SJSA1 (cell line): ENCODE measurements at places on chromosomes 13 and 19. TPM values are rescaled to one million over a fixed set of nuclear protein-coding genes. Genes with fewer than 3 reads are reported as not detected.

DNA sequence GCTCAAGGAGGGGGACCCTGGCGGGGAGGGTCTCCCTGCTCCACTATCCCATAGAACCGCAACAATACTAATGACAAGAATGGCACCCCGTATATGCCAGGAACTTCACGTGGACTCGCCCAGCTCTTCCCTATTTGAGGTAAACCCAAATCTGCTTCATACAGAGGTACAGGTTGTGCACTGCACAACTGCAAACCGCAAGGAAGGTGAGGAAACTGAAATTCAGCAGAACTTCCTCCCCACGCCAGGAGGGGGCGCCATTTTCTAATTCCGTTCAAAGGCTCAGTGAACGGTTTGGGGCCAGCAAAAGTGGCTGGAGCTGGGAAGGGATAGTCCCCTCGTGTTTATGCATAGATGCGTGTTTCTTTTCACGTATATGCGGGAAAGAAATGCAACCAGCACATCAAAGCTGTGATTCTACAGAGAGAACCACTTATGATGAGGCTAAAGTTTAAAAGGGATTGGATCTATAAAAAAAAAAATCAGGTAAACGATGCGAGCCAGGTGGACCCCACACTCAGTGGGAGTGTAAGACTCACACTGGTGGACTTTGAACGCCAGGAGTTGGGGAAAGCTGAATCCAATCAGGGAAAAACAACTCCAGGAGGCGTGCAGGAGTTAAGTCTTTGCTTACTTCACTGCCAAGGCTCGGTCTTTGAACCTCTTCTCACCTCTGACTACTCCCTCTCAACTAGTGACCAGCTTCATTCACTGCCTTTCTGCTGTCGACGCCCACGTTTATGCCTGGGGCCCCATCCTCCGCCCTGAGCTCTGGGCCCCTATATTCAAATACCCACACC lies 20.3 kb downstream of the C19orf81 start:
- DNase-seq = no peak

DNA sequence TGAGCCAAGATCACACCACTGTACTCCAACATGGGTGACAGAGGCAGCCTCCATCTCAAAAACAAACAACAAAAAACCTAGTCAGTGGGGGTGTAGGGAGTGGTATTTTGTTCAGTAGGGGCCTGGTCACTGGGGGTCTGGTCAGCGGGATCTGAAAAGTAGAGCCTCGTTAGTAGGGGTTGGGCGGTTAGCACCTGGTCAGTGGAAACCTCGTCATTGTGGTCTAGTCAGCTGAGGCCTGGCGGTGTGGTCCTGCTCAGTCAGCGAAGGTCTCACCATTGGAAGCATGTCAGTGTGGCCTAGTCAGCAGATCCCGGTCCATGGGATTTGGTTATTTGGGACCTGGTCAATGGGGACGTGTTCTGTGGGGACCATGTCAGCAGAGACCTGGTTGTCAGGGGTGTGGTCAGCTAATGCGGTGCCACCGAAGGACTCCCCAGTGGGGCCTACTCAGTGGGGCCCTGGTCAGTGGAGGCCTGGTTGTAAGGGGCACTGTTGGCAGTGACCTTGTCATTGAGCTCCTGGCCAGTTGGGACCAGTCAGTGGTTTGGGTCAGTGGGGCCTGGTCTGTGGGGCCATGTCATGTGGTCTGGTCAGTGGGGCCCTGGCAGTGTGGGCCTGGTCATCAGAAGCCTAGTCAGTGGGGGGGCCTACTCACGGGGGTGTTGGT lies 63.0 kb upstream of the TPM4 start:
- no peak for DNase-seq

DNA sequence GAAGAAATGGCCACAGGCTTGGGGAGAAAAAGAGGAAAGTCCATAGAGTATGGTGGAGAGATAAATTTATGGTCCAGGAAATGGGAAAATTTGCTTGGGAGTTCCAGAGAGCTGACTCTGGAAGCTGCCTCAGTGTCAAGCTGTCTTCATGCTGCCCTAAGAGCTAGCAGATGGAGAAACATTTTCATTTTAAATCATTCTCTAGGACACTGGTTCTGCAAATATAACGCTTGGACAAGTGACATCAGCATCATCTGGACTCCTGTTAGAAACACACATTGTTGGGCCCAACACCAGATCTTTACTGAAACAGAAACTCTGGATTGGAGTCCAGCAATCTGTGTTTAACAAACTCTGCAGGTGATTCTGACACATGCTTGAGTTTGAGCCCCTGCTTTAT lies 592.0 kb upstream of the KLF12 start:
- DNase-seq = no peak

- DNase-seq = no peak
Observed at GRCh38 chr19:10086591-10087192, 575 bp downstream of the SHFL start.

DNA sequence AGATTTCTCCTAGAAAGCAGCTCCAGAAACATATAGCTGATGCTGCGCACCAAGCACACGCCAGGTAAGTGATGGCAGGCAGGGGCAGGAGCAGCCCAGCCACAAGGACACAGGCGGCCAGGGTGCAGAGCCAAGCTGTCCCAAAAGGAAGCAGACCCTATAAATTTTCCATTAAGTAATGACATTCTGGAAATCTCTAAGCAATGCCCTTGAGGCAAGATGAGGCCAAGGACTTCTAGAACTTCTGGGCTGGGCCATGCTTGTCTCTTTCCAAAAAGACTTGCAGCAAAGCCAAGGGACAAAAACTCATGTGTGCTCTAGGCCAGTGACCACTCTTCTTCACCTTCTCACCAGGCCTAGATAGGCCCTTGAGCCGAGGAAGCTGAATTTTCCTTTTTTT lies 42.2 kb upstream of the EPHX3 start:
- DNase-seq = no peak

GRCh38 chr13:91145571-91146205 lies 201.8 kb upstream of the MIR17HG start:
- DNase-seq = no peak

The C1QTNF9B gene
- total RNA-seq = 0.08 TPM in 1 of 2 replicates, not detected in the other
